Effector memory CD8-positive, alpha-beta T cell (primary cell): ENCODE measurements at places on chromosomes 11 and 22.

- peak overlapping the region; percentile 92 for H3K27ac ChIP-seq
- peaks cover 42% of the 10 kb centered on the region for H3K36me3 ChIP-seq
- H3K27me3 ChIP-seq: no peaks in the 10 kb centered on the region
- H3K4me3 ChIP-seq: no peak overlapping the region
These were observed 85.0 kb downstream of the BCR start for GRCh38 chr22:23265368-23265700.

DNA sequence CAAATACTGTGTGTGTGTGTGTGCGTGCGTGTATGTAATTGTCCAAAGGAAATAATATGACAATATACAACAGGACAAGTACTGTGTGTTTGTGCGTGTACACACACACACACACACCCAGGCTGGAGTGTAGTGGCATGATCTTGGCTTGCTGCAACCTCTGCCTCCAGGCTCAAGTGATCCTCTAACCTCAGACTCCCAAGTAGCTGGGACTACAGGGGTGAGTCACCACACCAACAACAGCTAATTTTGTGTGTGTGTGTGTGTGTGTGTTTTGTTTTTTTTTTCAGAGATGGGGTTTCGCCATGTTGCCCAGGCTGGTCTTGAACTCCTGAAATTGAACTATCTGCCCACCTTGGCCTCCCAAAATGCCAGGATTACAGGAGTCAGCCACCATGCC, 61.5 kb downstream of the NUP98 start:
- H3K4me1 ChIP-seq: no peaks in the 10 kb centered on the region
- DNase-seq: no peak
- H3K27me3 ChIP-seq: no peaks in the 10 kb centered on the region

GRCh38 chr22:22519591-22519990, 479 bp downstream of the ZNF280A start:
- no peaks in the 10 kb centered on the region for H3K4me1 ChIP-seq
- peaks cover 75% of the 10 kb centered on the region for H3K27me3 ChIP-seq
- no peak overlapping the region for H3K4me3 ChIP-seq
- no peak overlapping the region for H3K27ac ChIP-seq

- no peak overlapping the region for H3K4me3 ChIP-seq
- DNase-seq: no peak
- peaks cover 11% of the 10 kb centered on the region for H3K4me1 ChIP-seq
- H3K27me3 ChIP-seq: peaks cover 83% of the 10 kb centered on the region
- no peak overlapping the region for H3K27ac ChIP-seq
- H3K36me3 ChIP-seq: no peaks in the 10 kb centered on the region
These were observed 5.9 kb downstream of the ABTB2 start for GRCh38 chr11:34351687-34352469.

DNA sequence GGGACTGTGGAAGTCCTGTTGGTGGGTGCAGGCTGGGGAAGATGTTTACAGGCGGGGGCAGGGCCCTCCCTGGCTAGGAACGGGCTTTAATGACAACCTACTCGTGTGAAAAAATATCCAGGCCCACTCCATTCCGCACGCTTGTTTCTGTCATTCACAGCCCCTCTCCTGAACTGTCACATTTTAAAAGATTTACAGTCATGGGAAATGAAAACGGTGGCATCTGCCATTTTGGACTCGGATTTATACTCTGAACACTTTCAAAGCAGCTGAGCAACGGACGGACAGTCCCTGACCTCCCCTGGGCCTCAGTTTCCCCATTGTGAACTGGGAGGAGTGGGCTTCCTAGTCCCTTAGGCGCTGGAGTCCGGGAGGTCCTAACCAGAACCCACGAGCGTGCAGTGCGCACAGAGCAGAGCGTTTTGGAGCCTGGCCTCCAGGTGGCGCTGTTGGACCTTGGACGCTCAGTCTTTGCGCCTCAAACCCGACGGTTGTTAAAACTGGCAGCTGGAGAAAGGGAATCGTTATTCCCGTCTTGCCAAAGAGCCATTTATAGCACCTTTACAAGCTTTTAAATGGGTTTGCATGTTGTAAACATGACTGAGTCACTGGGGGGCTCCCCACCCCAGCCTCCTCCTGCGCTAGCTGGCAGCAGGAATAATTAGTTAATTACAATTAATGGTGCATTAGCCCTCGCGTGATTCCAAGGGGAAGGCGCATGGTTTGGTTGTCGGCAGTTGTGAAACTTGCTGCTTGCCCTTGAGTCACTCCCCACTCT, 75.3 kb downstream of the FBLN1 start:
- H3K4me3 ChIP-seq: no peak overlapping the region
- H3K27me3 ChIP-seq: peaks cover 25% of the 10 kb centered on the region
- DNase-seq: peak; percentile 77
- H3K36me3 ChIP-seq: peaks cover 5% of the 10 kb centered on the region
- no peak overlapping the region for H3K27ac ChIP-seq

DNA sequence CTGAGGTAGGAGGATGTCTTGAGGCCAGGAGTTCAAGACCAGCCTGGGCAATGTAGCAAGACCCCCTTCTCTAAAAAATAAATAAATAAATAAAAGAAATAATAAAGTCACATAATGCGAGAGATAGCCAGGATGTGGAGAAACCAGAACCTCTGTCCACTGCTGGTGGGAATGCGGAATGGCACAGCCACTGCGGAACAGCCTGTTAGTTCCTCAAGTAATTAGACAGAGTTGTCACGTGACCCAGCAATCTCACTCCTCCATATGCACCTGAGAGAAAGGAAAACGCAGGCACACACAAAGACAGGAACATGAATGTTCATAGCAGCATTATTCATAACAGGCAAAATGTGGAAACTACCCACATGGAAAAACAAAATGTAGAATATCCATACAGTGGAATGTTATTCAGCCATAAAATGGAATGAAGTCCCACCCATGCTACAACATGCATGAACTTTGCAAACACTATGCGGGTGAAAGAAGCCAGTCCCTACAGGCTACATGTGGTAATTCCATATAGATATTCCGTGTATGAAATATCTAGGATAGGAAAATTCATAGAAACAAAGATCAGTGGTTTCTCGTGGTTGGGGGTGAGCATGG, 27.4 kb downstream of the LIF start:
- no peaks in the 10 kb centered on the region for H3K27me3 ChIP-seq
- DNase-seq: no peak
- peaks cover 4% of the 10 kb centered on the region for H3K36me3 ChIP-seq
- H3K27ac ChIP-seq: peak overlapping the region; percentile 92
- H3K4me1 ChIP-seq: peaks cover 50% of the 10 kb centered on the region

GRCh38 chr11:115544422-115544948, 40.3 kb upstream of the CADM1 start:
- no peak for DNase-seq
- H3K4me1 ChIP-seq: no peaks in the 10 kb centered on the region
- peaks cover 24% of the 10 kb centered on the region for H3K27me3 ChIP-seq
- no peak overlapping the region for H3K4me3 ChIP-seq

GRCh38 chr11:121582296-121582695, 129.5 kb upstream of the SORL1-AS1 start:
- H3K27me3 ChIP-seq: no peaks in the 10 kb centered on the region
- H3K4me3 ChIP-seq: peak overlapping the region; percentile 59
- peaks cover 77% of the 10 kb centered on the region for H3K36me3 ChIP-seq
- peak overlapping the region; percentile 83 for H3K27ac ChIP-seq

DNA sequence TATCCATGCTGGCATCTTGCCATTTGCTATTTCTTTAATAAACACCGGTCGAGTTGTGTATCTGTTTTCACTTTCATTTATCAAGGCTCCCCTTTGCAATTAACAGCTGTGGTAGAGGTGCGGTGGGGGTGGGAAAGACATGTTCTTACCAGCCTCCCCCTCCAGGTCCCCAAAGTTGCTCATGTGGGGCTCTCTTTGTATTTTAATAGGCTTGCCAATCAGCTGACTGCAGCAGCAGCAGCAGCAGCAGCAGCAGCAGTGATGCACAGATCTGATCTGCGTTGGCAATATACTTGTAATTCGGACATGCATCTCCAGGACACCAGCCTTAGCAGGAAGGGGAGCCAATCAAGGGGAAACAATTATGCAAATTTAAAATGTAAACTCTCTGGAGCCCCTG, 40.3 kb upstream of the E2F8 start:
- peak; percentile 53 for DNase-seq
- H3K36me3 ChIP-seq: no peaks in the 10 kb centered on the region
- H3K4me3 ChIP-seq: peak overlapping the region; percentile 77
- H3K27ac ChIP-seq: peak overlapping the region; percentile 42

DNA sequence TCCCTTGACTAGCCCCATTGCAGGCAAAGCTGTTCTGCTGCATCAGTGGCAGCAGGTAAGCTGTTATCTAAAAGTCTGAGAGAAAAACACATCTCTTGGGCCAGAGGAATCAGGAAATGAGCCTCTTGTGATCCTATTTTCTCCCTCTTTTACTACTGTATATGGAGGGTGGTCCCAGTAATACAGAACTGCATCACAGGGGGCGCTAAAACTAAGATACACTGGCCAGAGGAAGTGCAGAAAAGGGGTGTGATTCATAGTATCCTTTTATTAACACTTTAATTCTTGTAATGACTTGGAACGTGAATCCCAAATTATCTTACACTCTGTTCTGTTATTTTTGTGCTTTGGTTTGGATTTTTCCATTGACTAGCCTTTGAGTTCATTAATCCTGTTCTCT, 8.8 kb upstream of the MED17 start:
- DNase-seq: no peak
- H3K27me3 ChIP-seq: no peaks in the 10 kb centered on the region
- H3K27ac ChIP-seq: no peak overlapping the region
- no peak overlapping the region for H3K4me3 ChIP-seq

- H3K4me3 ChIP-seq: no peak overlapping the region
- no peaks in the 10 kb centered on the region for H3K4me1 ChIP-seq
- H3K36me3 ChIP-seq: no peaks in the 10 kb centered on the region
These were observed 2.5 kb downstream of the AMOTL1 start for GRCh38 chr11:94770563-94771120.

DNA sequence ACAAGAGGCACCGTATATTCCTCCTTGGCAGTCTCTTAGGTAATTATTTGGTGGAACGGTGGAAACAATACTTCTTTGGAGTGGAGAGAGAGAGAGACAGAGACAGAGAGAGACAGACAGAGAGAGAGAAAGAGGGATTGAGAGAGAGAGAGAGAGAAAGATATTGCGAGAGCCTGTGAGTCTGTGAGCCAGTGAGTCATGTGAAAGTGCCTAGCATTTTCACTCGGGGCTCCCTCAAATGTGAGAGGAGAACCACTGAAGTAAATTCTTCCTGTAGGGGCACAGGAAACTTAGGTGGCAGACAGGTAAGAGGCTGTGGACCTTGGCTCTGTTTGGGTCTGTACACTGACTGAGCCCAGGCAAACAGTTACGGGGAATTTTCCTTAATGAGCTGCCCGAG, 31.6 kb upstream of the SNX19 start:
- no peak overlapping the region for H3K27ac ChIP-seq
- no peaks in the 10 kb centered on the region for H3K36me3 ChIP-seq
- peaks cover 22% of the 10 kb centered on the region for H3K27me3 ChIP-seq
